GM12865 (cell line): ENCODE measurements at places on chromosomes 5 and 9.

GRCh38 chr5:169025491-169025890 lies 275.4 kb downstream of the SLIT3 start:
- DNase-seq, result no peak

GRCh38 chr5:33524476-33524875 lies 83.7 kb downstream of the TARS1 start:
- no peak for DNase-seq

GRCh38 chr5:161547406-161547737 lies 847 bp upstream of the GABRB2 start:
- DNase-seq, result no peak

- DNase-seq, result no peak
These were observed 18.9 kb downstream of the TCF7 start for GRCh38 chr5:134133188-134133994.

- DNase-seq, result peak; percentile 41
These were observed 30.7 kb downstream of the EXOC3 start for GRCh38 chr5:473551-474192.
